ENCODE measurements at places on chromosomes 12 and 14.

DNA sequence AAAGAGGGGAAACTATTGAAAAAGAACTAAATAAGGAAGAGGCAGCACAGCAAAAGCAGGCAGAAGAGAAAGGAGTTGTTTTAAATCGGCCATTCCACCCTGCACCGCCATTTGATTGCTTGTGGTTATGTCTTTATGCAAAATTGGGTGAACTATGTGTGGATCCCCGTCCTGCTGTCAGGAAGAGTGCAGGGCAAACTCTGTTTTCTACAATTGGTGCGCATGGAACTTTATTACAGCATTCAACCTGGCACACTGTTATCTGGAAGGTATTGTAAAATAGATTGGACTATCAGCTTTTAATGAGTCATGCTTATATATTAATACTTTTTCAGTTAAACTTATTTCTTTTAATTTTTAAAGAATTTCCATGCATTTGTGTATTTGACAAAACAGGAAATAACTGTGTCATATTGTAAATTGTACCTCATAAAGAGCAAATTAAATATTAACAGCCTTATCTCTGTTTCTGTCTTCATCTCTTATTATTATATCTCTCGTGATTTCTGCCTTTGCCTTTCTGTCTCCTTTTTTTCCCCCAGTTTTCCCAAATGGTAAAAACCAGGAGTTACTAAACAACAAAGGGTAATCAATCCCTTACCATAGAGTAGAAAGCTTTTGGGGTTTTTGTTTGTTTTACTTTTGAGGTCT lies 86.4 kb downstream of the MON2 start:
- DNase-seq = no peak

- DNase-seq = no peak
Observed at GRCh38 chr14:93347850-93348249, 868 bp downstream of the COX8C start.

GRCh38 chr14:65102441-65103149 lies at the start of gene MAX:
Gene MAX (minus strand): TSS chr14:65102517. CDS start chr14:65102339, 178 bp downstream.
- peak; percentile 98 for DNase-seq

GRCh38 chr12:68915055-68915454 lies 17.9 kb downstream of the CPM start:
- DNase-seq = no peak

- DNase-seq = no peak
Observed at GRCh38 chr12:56029166-56029519, 8.3 kb downstream of the IKZF4 start.

DNA sequence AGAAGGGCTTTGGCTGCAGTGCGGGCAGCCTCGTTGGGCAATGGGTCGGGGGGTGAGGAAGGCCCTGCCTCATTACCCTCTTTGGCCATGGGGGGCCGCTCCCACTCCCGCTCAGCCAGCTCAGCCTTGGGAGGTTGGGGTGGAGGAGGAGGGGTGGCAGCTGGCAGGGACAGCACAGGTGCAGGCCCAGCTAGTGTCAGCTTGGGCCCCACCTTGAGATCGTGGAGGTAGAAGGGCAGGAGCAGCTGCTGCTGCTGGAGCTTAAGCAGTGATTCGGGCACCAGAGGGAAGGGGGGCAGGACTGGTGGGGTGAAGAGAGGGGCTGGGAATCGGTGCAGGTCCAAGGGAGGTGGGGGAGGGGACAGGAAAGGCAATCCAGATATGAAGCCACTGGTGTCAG lies 26.0 kb downstream of the ZFHX2 start:
- DNase-seq = no peak

GRCh38 chr12:71581206-71581605 lies 82.4 kb downstream of the ZFC3H1 start:
- no peak for DNase-seq

DNA sequence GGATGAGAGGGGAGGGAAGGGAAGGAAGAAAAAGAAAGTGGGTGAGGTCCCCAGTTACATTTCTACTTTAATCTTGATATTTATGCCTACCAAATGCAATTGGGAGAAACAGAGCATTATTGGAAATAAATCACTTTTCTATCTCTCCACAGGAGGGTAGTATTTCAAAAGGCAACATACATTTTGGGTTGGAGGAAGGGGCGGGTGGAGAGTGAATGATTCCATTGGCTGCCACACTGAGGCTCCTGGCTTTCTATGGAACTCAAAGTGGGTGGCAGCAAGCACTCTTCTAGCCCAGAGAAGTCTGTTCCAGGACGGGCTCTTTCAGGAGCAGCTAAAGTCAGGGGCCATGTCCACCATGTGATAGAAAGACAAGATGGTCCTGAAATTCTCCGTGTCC lies 441.3 kb downstream of the DAD1 start:
- DNase-seq = peak; percentile 27
